CD4-positive, alpha-beta T cell treated with Interleukin-4 for 4 hours (primary cell): ENCODE measurements at places on chromosomes 11 and 22.

DNA sequence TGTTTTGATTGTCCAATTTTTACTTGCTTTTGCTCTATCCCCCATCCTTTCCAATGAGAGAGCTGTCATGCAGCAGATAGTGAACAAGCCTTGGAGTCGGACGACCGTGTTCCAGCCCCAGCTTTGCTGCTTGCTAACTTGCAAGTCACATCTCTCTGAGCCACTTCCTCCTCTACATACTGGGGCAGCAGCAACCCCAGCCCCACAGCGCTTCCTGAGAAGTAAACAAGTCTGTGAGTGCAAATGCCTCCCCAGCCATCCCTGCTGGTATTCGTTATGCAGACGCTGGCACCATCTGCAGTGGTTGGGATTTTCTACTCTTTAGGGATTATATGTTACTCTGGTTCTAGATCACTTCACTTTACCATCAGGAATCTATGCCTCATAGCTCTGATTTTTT, 35.0 kb downstream of the TPBGL start:
- peak; percentile 90 for DNase-seq

GRCh38 chr22:46443850-46444389, 93.5 kb downstream of the CELSR1 start:
- DNase-seq: no peak

DNA sequence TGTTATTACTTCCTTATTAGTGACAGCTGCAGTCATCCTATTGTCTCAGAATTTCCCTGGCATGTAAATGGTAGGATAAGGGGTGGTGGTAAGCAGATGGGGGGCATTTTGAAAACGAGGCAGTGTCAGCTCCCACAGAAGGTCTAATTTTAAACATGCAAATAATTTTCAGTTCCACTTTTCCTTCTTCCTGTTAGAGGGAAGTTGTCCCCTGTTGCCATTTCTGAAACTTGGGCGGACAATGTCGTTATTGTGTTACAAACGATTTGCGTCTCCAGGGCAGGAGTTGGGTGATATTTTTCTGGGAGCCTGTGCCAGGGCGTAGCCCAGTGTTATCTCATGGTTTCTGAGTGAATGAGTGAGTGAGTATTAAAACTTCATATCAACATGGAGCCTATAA, 7.4 kb downstream of the PTPRJ start:
- no peak for DNase-seq

GRCh38 chr11:134388590-134388989, 23.5 kb downstream of the B3GAT1 start:
- DNase-seq: no peak

- no peak for DNase-seq
Measured at GRCh38 chr22:20183823-20184222, 33.0 kb upstream of the CCDC188 start.

GRCh38 chr11:58616594-58616993, 5.9 kb upstream of the CNTF start:
- no peak for DNase-seq

- no peak for DNase-seq
Measured at GRCh38 chr22:27624042-27624441, 177.5 kb downstream of the MN1 start.

GRCh38 chr11:131253142-131253655, 117.2 kb upstream of the NTM start:
- DNase-seq: no peak

DNA sequence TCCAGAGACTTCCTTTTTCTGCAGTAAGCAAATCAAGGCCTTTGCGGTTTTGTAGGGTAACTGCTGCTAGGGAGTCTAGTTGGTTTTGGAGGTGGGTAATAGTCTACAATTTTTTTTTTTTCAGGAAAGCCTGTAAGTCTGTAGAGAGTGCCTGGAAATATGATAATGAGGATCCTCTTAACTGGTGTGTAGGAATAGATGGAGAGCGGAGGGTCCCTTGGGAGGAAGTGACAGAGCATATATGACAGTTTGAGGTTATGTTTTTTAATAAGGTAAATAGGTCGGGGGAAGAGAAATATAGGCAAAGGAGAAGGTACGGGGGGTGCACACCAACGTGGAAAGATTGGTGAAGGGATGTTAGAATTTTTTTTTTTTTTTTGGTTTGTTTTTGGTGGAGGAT, 25.9 kb downstream of the ZNF195 start:
- DNase-seq: no peak

DNA sequence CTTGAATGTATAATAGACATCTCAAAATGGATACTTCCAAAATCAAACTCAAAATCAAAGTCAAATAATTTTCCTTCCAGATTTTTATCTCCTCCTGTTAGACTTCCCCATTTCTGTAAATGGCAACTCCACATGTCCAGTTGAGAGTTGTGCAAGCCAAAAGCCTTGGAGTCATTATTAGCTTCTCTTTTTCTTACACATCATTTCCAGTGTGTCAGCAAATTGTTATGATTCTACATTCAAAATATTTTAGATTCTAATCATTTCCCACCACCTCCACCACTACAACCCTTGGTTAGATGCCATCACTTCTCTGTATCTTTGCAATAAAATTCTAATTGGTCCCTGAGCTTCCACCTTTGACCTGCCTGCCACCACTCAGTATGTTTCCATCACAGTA, 155.7 kb downstream of the CNTN5 start:
- DNase-seq: no peak

- DNase-seq: no peak
Measured at GRCh38 chr11:46981436-46981835, 44.9 kb downstream of the CSTPP1 start.

GRCh38 chr11:102727890-102728289, 3.1 kb upstream of the MMP8 start:
- no peak for DNase-seq

- no peak for DNase-seq
Measured at GRCh38 chr22:31295360-31295759, 3.1 kb upstream of the PIK3IP1 start.

DNA sequence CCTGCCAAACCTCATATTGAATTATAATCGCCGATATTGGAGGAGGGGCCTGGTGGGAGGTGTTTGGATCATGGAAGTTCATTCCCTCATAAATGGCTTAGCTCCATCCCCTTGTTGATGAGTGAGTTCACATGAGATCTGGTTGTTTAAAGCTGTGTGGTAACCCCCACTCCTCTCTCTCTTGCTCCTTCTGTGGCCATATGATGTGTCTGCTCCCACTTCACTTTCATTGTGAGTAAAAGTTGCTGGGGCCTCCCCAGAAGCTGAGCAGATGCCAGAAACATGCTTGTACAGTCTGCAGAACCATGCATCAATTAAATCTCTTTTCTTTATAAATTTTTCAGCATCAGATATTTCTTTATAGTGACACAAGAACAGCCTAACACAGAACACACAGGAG, 929.0 kb upstream of the FAT3 start:
- no peak for DNase-seq

DNA sequence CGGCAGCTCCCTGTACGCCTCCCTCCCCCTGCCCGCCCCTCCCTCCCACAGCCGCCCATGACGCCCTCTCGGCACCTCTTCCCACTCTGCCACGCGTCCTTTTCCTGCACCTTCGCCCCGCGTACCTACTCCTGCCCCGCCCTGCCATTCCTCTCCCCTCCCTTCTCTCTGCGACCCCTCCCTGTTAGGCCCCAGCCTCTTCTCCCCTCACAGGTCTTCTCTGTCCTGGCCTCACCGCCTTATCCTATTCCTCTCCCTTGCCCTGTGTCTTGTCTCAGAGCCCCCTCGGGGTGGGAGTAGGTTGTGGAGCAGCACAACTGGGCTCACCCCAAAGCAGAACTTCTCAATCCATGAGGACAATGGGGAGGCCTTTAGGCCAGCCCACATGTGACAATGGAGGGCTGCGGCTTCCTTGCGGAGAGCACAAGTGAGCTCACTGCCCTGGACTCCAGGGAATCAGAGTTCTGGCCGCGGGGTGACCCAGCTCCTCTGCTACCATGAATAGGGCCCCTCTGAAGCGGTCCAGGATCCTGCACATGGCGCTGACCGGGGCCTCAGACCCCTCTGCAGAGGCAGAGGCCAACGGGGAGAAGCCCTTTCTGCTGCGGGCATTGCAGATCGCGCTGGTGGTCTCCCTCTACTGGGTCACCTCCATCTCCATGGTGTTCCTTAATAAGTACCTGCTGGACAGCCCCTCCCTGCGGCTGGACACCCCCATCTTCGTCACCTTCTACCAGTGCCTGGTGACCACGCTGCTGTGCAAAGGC, 539 bp downstream of the SLC35C1 start:
- peak; percentile 10 for DNase-seq

- no peak for DNase-seq
Measured at GRCh38 chr11:69965821-69966582, 112.1 kb upstream of the ANO1 start.

- DNase-seq: no peak
Measured at GRCh38 chr11:64004590-64004984, 18.3 kb downstream of the OTUB1 start.

GRCh38 chr11:133982876-133983275, 26.1 kb upstream of the IGSF9B start:
- DNase-seq: no peak

- DNase-seq: peak; percentile 52
Measured at GRCh38 chr22:35376728-35377472, 4.0 kb upstream of the HMOX1 start.

GRCh38 chr11:97856666-97857065, 1164.1 kb upstream of the CNTN5 start:
- no peak for DNase-seq
